ENCODE measurements at places on chromosomes 13 and 19. TPM values are rescaled to one million over a fixed set of nuclear protein-coding genes. Genes with fewer than 3 reads are reported as not detected.

DNA sequence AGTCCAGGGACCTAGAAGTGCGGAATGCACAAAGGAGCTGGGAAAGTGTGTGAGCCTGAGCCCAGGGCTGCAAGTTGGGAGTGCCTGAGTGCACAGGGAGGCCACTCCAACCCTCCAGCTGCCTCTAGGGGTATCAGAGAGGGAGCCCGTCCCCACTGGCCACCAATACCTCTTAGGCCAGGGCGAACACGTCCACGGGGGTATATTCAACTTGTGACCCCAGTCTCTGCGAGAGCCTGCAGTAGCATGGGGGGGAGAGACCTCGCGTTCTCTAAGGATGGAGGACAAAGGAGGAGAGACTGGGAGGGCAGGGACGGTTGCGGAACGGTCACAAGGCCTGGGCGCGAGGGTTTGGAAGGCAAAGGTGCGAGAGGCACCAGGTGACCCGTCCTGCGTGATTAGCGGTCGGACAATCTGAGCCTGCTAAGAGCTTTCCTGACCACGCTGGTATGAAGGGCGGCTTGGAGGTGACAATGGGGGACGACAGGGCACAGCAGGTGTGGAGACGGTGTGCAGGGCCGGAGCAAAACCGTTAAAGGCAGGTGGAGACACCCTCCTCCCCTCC lies 676 bp downstream of the CD320 start:
- no peak for DNase-seq

DNA sequence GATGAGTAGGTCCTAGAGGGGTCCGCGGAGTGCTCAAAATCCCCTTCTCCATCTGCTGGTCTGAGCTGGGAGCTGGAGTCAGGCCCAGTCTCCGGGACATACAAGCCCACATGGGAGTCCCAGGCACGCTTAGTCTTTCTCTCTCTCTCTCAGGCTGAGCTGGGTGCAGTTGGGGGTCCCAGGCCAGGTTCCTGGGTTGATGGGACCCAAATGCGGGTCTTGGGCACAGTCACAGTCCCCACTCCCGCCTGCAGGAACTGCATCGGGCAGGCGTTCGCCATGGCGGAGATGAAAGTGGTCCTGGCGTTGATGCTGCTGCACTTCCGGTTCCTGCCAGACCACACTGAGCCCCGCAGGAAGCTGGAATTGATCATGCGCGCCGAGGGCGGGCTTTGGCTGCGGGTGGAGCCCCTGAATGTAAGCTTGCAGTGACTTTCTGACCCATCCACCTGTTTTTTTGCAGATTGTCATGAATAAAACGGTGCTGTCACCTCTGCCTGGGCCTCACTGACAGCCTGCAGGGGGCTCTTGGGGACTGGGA lies 23.8 kb downstream of the CYP4F12 start:
- no peak for DNase-seq

GRCh38 chr19:31880283-31880682 lies 465.1 kb upstream of the ZNF507 start:
- no peak for DNase-seq

GRCh38 chr13:47049276-47049989 lies 152.6 kb upstream of the HTR2A start:
- no peak for DNase-seq

DNA sequence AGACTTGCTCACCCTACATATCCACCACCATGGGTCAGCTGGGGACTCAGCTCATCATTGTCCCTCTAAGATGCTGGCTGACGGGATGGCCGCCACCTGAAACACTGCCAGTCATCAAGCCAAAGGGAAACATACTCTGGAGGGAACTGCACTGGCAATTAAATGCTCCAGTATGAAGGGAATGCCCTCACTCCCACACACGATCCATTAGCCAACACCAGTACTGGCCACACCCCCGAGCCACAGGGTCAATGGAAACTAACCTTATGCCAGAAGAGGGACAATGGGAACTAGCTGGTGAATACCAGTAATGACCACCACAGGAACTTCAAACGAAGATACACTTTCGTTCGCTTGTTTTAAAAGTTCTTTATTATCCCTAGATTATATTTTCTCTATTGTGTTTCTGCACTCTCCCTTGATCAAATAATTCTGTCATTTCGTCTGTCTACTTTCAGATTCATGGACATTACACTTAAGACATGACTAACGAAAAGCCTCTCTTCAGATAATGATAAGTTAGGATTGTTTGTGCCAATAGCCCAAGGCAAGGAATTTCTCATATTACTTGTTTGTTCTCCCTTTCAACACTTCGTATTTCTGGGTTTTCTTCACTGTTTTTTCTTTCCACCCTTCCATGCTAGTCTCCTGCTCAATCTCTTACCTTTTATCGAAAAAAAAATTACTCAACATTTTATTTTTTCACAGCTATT lies 1.7 kb upstream of the ZNF507 start:
- no peak for DNase-seq

DNA sequence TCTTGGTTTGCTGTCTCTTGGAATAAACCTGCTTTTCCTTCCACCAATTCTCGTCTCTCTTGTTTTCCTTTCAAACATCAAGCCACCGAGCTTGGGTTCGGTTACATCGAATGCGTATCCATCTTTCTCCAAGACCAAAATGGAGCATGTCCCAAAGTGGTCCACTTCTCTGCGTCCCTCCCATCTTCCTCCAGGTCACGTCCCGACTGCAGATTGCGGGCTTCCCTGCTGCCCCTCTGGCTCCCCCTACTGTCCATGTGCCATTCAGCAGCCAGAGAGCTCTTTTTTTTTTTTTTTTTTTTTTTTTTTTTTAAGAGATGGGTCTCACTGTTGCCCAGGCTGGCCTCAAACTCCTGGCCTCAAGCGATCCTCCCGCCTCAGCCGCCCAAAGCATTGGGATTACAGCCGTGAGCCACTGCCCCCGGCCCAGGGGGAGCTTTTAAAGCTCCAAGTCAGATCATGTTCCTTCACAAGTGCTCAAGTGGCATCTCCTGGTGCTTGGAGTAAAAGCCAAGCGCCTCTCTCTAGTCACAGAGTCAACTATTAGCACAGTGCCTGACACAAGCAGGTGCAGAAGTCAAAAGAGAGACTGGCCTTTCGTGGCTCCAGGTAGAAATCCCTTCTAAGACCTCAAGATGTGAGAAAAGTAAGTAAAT lies 10.0 kb downstream of the COL5A3 start:
- DNase-seq = peak; percentile 84

DNA sequence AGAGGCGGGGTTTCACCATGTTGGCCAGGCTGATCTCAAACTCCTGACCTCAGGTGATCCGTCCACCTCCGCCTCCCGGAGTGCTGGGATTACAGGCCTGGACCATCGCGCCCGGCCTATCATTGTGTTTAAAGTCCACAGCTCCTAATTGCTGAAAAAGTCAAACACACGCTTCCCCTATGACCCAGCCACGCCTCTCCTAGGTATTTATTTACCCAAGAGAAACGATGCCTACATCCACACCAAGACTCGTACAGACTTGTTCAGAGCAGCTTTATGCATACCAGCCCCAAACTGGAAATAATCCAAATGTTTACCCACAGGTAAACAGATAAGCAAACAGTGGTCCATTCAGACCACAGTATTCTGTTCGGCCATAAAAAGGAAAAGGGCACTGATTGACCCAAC lies 15.1 kb downstream of the ZNRF4 start:
- no peak for DNase-seq

The LGALS14 gene
- 0.13 TPM for total RNA-seq

- DNase-seq = peak; percentile 74
Measured at GRCh38 chr19:49441210-49441959, at the start of gene SLC17A7. TSS of gene SLC17A7 (minus strand) at chr19:49441527. CDS start at chr19:49441379, 148 bp downstream.

- no peak for DNase-seq
Measured at GRCh38 chr19:34154401-34154800, 17.9 kb upstream of the LSM14A start.

- DNase-seq = no peak
Measured at GRCh38 chr19:35046461-35046860, 4.9 kb downstream of the HPN start.
